Frontal cortex (tissue), 4 donors: ENCODE measurements at places on chromosomes 13 and 19. TPM values are rescaled to one million over a fixed set of nuclear protein-coding genes. Genes with fewer than 3 reads are reported as not detected.
A peak's percentile ranks its signal among the peaks of the same experiment; 100 is the strongest.

Gene ZGLP1
- total RNA-seq: 1.6 TPM

Gene USHBP1
- 0.82 TPM for total RNA-seq

Gene PCDH17
- total RNA-seq: 94.2 TPM

Gene ZNF587
- 24.9 TPM for total RNA-seq

Gene ZNF426
- 19.6 TPM for total RNA-seq

Gene SKA3
- 16.3 TPM for total RNA-seq

Gene ACP5
- total RNA-seq: 0.41 TPM

Gene C1QTNF9B
- 0.41 TPM for total RNA-seq

DNA sequence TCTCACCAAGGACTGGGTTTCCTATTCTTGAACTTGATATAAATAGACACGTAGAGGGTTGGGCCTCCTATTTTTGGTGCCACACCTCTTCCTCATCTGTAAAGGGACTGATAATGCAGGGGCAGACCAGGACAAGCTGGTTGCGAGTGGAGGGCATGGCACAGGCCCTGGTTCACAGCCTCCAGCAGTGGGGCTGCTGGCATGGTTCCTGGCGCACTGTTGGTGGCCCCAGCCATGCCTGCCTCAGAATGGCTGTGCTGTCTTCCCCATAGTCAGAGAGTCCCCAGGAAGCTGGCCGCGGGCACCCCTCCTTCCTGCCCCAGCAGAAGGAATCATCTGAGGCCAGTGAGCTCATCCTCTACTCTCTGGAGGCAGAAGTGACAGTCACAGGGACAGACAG lies 10.5 kb upstream of the OVOL3 start:
- DNase-seq: no peak

- no peak for DNase-seq
Measured at GRCh38 chr19:40216777-40217026, 1.5 kb downstream of the TTC9B start.

- DNase-seq: peak; percentile 77
Measured at GRCh38 chr19:48480183-48480557, 11.0 kb downstream of the CYTH2 start.

- no peak for DNase-seq
Measured at GRCh38 chr19:9850235-9850959, 15.3 kb downstream of the PIN1 start.

GRCh38 chr19:50206191-50206590 lies 2.8 kb downstream of the MYH14 start:
- no peak for DNase-seq

DNA sequence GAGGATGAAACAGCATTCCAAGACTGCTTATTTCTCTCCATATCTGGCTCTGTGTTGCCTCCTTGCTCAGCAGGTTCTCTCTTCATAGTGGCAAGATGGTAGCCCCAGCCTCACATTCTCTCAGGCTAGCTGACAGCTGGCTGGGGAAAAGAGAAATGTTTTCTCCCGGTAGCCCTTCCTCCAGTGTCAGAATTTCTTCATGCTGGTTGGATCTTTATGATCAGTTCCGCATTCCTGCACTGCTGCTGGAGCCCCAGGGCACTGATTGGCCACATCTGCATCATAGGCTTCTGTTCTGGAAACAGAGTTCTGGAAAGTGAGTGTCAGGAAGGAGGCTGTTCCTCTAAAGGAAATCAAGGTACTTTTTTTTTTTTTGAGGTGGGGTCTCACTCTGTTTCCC lies 24.6 kb downstream of the POP4 start:
- no peak for DNase-seq

DNA sequence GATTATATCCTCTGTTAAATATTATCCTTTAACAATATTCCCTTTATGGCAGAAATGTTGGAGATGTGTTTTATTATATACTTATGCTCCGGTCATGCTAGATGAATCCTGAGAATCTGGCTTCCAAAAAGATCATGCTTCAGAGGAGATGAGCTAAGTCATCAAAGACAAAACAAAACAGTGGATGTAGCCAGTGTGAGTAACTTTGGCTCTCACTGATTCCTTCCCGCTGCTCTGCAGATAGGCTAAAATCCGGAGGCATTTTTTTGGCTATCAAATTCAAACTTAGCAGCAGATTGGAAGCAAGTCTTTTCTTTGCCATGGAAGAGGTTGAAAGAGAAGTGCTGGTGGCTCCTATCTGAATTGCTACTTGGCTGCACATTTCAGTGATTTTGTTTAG lies 295.9 kb downstream of the GPC6 start:
- DNase-seq: no peak

DNA sequence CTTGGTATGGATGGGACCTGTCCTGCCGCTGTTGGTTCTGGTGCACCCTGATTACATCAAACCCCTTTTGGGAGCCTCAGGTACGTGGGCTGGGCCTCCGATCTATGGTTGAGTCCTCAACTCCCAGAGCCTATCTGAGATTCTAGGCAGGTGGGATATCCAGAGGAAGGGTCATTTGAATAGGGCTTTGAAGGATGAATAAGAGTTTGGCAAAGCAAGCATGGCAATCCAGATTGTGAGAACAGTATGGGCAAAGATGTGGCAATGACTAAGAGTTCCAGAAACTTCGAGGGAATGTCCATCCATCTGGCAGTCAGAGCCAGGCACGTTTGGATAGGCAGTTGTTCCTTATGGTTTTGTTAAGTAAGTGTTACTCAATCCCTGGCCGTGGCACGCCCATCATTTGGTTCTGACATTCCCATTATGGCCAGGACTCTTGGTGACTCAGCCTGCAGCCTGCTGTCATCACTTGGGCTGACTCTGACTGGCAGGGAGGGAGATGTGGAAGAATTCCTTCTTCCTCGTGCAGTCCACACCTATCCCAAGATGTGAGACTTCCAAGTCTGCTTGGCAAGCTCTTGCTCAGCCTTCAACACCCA lies 21.5 kb downstream of the CYP4F22 start:
- DNase-seq: no peak

DNA sequence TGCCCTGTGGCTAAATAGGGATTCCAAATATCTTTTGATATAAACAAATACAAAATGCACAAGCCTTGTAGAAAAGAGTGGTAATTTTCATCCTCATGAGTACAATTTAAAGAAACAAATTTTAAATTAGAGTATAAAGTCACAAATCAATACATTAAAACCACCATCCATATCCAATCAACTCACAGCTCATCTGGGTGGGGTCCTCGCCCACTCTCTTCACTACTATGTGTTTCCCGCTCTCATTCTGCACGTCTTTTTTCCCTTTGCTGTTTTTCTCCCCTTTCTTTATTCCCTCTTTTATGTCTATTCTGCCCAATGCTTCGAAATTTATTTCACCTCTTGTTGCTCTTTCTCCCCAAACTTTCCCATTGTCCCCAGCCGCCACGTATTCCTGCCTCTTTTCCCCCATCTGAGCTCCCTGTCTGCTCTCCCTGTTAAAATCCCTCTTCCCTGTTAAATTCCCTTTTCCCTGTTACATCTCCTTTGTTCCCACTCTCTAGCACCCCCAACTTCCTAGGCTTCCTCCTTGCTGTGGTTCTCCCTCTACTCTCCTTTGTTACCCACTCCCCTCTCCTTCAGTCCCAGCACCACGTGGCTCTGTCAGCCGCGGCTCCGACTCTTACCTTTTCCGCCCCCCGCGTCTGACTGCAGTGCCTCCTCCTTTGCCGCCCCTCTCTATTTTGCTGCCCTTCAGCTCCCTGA lies 1.3 kb downstream of the ZNF616 start:
- DNase-seq: no peak

DNA sequence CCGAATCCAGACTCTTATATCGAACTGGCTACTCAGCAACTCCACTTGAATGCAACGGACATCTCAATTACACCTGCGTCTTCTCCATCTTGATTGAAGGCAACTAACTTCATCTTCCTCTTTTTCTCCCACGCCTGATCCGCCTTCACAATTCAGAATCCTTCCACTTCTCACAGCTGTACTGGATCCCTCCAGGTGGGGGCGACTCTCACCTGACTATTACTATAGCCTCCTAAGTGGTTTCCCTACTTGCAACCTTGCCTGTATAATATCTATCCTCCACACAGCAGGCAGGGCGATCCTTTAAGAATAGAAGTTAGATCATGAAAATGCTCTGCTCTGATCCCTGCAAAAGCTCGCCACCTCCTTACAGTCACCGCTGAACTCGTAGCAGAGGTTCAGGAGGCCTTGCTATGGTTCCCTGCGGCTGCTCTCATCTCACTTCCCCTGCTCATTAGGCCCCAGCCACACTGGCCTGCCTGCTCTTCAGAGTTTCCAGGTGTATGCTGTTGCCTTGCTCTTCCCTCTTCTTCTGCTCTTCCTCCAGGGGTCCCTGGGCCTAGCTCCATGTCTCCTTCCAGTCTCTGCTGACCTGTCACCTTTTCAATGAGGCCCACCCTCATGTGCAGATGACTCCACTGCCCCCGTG lies 31.9 kb downstream of the RFXAP start:
- DNase-seq: no peak

DNA sequence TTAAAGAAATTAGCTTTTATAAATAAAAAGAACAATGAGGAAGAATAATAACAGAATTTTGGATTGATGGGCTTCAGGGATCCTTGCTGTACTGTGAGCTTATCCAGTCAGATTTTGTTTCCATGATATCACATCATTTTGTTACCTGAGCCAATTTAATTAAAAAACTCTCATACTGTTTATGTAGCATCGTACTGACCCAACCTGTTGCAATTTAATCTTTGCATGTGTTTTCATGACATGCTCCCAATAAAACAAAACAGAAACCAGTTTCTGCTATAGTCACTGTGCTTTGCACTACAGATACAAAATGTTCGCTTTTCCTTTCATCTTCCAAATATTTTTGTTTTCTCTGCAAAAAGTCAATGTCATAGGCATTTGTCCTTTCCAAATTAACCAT lies 109.7 kb upstream of the RNF113B start:
- no peak for DNase-seq

DNA sequence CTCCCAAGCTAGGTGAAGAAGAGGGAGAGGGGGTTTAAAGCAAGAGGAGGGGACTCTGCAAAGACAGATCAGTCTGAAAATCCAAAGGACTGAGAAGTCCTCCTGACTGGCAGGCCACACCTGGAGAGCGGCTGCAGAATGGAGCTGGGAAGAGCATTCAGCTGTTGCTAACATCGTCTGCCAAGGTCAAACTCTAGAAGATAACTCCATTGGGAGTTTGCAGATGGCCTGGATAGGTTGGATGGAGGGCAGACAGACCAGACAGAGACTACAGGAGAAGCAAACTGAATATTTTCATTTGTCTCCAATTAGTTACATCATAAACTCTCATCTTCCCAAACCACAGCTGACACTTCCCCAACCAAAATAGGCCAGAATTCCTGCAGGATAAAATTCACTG lies 19.9 kb upstream of the SHISA2 start:
- DNase-seq: no peak

DNA sequence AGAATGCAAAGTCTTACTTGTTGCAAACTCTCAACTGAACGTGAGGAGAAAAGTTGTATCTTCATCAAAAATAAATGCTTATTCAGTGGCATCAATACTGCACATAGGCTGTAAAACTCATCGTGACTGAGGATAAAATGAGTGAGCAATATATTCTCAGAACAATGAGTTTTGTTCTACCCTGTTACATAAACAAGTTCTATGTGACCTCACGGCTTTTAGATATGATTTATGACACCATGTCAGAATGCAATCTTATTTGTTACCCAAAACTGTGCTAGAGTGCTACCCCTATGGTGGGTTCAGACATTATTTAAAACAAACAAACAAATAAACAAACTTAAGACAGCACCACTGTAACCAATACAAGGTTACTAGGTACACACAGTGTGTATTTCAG lies 55.4 kb downstream of the FOXO1 start:
- no peak for DNase-seq

- no peak for DNase-seq
Measured at GRCh38 chr19:7395360-7396066, 46.8 kb downstream of the ARHGEF18 start.

GRCh38 chr19:29417048-29417447 lies 108.7 kb upstream of the VSTM2B start:
- DNase-seq: no peak

DNA sequence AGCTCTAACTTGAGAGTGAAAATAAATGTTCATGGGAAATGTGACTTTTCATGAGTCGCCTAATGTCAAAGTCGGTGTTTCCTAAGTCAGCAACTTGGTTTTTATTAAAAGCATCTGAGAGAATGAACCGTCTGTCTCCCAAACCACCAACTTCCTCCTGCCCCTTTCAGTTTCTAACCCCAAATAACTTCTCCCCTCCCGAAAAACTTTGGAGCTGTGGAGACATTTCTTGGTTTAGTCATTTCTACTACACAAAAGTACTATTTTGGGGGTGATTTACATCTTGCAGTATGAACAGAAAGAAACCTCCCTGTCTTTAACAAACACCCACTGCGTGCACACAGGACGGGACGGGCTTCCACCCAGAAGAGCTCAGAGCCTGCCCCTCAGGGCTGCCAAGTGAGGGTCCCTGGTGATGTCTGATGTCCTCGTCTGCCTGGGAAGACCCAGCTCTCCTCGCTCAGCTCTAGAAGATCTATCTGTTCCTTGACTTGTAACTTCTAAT lies 65.0 kb downstream of the RASA3 start:
- DNase-seq: no peak
